ENCODE measurements at places on chromosomes 7 and 10.
A peak's percentile ranks its signal among the peaks of the same experiment; 100 is the strongest.

GRCh38 chr7:19464241-19464640, 244.6 kb downstream of the POLR1F start:
- H3K27ac ChIP-seq = no peak overlapping the region
- no peaks in the 10 kb centered on the region for H3K4me1 ChIP-seq
- no peak overlapping the region for H3K4me3 ChIP-seq
- no peak for DNase-seq

GRCh38 chr7:110283056-110283455, 807.9 kb upstream of the LRRN3 start:
- H3K4me1 ChIP-seq = no peaks in the 10 kb centered on the region
- H3K27ac ChIP-seq = no peak overlapping the region
- DNase-seq = no peak

DNA sequence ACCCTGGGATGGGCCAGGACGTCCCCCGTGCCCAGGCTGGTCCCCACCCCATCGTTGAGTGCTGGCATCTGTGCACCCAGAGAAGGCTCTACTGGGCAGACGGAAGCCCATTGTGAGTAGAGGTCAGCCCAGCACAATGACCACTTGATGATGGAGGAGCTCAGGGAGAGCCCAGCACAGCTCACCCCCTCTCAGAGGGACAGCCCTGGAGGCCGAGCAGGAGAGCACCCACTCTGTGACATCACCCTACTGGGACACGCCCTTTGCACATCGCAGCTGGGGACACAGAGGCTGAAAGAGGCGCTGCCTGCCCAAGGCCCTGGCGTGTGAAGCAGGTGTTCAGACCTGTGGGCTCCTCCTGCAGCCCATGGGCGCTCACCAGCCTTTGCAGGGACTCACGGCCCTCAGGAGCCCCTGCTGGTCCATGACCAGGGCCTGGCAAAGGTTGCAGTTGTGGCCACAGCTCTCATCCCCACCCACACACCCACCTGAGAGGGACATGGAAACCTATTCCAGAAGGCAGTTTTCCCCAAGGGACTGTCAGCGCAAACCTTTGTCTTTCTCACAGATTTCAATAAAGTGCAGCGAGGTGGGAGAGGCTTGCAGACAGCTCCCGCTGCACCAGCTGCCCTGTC, 67.2 kb upstream of the PPP2R2D start:
- H3K27ac ChIP-seq = no peak overlapping the region
- DNase-seq = no peak
- H3K4me3 ChIP-seq = no peak overlapping the region
- H3K4me1 ChIP-seq = no peaks in the 10 kb centered on the region

DNA sequence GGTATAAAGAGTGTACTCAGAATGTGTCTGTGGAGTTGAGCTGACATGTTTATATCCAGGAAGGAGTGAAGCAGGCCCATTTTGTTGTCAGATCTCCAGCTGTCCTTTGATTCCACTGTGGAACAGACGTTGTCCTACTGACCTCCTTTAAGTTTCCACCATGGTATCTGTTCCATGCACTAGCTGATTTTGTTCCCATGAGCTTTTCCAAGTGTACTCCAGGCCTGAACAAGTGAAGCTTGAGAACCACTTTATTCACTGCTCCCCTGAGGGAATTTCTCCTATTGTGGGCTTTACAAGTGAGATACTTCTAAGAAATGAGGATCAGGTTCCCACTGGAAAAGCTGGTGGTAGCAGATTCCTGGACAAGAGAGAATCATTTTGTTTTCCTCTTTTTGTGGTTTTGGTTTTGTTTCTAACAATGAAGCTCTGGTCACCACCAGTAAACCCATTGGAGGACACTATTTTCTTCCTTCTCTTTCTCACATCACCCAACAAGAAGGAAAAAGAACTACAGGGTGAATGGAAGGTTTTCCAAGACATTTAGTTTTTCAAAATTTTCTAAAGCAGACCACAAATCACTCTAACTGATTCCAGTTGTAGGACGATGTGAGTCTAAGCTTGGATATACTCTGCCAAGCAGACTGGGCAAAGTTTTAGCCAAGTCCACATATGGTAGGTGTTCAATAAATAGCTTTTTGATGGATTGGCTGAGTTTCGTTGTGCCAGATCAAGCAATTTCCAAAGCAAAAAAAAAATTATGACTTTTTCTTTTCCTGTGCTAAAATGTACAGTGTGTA, 144.2 kb downstream of the JCAD start:
- no peak overlapping the region for H3K4me3 ChIP-seq
- H3K4me1 ChIP-seq = no peaks in the 10 kb centered on the region
- peaks cover 14% of the 10 kb centered on the region for H3K27me3 ChIP-seq

DNA sequence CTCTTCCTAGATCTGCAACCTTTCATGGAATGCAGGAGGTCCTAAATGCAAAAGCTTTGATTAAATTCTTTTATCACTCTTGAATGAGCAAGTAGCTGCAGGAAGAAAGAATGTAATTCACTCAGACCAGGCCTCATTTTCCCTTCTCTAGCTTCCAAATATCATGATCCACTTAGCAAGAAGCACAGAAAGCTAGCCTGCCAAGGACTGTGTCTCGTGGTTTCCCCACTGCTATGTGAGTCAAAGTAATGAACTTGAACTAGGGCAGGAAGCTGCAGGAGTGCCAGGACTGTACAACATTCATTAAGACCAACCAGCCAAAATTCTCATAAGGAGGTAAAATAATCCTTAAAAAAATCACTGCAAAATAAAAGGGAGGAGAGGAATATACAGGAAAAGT, 379.2 kb downstream of the CALN1 start:
- no peaks in the 10 kb centered on the region for H3K36me3 ChIP-seq
- no peaks in the 10 kb centered on the region for H3K4me1 ChIP-seq
- DNase-seq = no peak
- H3K4me3 ChIP-seq = no peak overlapping the region
- H3K27me3 ChIP-seq = no peaks in the 10 kb centered on the region
- H3K27ac ChIP-seq = no peak overlapping the region

DNA sequence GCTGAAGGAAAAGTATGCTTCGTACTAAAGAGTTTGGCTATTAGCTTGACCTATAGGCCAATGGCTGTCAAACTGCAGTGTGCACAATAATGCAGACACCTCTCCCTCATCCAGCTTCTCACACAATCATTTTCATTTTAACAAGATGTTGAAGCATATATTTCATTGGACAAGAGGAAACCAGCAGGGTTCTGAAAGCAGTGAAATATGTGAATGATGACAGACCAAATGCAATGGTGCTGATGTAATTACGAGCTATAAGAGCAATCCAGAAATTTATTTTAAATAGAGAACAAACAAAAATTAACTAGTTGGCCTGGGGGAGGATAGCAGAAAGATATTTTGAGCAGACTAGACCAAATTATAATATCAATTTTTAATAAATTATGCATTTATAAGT, 331.5 kb upstream of the AKR1E2 start:
- no peak overlapping the region for H3K27ac ChIP-seq
- peaks cover 18% of the 10 kb centered on the region for H3K27me3 ChIP-seq
- H3K36me3 ChIP-seq = no peaks in the 10 kb centered on the region
- no peak for DNase-seq

DNA sequence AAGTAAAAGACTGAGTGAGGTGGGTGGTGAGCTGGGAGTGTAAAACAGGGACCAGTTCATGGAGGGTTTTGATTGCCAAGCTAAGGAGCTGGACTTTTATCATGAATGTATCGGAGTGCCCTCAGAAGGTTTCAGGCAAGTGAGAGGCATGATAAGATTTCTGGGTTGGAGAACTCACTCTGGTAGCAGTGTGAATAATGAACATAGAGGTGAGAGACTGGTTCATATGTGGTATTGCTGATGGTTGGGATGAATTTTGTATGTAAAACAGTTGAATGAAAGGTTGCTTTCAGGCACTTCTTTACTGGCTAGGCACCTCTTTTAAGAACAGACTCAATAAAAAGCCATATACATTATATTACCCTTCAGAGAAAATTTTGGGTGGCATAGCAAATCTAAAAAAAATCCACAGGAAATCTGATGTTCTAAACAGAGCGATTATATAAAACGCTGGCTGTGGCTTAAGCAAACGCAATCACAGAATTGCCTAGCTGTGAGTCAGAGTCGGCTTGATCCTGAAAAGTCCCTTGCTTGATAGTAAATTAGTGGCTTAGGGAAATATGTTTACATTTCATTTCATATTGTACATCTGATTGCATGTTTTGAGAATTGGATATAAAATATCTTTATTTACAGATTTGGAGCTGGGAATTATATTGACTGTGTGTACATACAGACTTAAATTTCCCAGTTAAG, 92.9 kb upstream of the HDAC9 start:
- no peak overlapping the region for H3K27ac ChIP-seq
- H3K4me3 ChIP-seq = no peak overlapping the region
- no peaks in the 10 kb centered on the region for H3K36me3 ChIP-seq
- H3K4me1 ChIP-seq = no peaks in the 10 kb centered on the region

DNA sequence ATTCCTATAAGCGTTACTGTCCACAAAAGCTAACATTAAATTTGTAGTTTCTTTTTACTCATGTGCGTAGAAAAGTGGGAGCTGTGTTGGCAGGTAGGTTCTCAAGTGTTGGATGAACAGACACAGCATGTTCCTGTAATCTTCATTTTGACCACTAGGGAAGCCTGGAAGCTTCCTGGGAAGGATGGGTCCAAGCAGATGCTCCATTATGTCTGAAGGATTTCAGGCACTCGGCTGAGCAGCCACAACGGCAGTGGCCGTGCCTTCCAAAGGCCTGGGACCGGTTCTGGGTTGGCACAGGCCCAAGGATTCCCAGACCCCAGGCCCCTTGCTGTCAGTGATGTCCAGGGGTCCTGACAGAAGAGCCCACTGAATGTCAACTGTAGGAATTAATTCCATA, 386.3 kb downstream of the TNS3 start:
- no peaks in the 10 kb centered on the region for H3K4me1 ChIP-seq
- no peak for DNase-seq
- H3K4me3 ChIP-seq = no peak overlapping the region
- H3K27me3 ChIP-seq = no peaks in the 10 kb centered on the region
- no peak overlapping the region for H3K27ac ChIP-seq

- H3K4me1 ChIP-seq = no peaks in the 10 kb centered on the region
- H3K27ac ChIP-seq = no peak overlapping the region
- no peaks in the 10 kb centered on the region for H3K27me3 ChIP-seq
Observed at GRCh38 chr10:91566115-91566514, 66.8 kb downstream of the PPP1R3C start.

DNA sequence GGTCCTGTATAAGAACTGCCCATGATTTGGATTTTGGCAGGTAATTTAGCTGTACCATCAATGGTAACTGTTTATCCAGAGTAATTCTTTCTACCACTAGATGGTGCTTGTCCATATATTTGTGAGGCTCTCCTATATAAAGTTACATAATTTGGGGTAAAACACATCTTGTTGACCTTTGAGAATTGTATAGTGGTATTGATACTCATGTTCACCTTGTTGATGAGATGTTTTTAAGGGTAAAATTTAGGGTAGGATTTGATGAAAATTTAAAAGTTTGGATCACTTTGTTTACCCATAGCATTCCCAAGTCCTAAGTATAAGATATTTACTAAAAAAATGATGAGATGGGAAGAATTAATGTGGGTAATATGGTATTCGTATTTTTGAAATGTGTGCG, 31.6 kb downstream of the ST7 start:
- no peak overlapping the region for H3K27ac ChIP-seq
- no peak overlapping the region for H3K4me3 ChIP-seq
- peaks cover 1% of the 10 kb centered on the region for H3K27me3 ChIP-seq
- H3K4me1 ChIP-seq = peaks cover 2% of the 10 kb centered on the region
- no peaks in the 10 kb centered on the region for H3K36me3 ChIP-seq

DNA sequence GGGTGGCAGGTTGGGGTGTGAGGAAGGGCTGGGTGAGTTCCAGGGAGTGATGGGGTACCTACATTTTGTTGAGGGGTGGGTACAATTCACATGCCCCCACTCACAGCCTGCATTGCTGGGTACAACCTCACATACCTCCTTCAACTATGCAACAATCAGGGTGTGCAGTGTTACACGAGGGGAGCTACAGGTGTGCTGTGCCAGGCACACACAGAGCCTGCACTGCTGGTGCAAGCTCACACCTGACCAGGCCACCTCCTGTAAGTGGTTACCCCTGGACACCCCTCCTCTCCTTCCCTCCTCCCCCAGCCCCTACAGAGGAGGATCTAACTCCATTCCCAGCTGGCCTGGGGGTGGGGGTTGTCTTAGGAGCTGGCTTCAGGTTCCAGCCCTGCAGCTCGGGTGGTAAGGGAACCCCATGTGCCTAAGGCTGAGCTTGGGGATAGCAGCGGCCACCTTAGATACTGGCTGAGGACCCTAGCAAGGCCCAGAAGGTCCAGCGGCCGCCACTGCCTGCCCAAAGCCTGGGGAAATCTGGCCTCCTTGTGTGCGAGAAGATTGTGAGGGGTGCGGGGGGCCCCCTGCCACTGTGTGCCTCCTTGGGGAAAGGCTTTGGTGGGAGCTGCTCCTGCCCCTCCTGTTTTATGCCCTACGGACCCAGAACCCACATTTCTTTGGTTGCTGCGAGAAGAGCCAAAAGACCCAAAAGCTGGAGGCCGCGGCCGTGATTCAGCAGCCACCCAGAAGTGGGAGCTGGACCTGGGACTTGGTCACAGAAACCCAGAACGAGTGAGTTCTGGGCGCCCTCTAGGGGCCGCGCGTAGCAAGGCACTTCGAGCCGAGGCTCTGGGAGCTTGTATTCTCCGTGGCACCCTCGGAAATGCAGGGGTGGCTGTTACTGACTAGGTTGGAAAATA, 10.8 kb downstream of the TLX1 start:
- peaks cover 86% of the 10 kb centered on the region for H3K27me3 ChIP-seq
- H3K4me1 ChIP-seq = peaks cover 6% of the 10 kb centered on the region
- H3K36me3 ChIP-seq = no peaks in the 10 kb centered on the region
- no peak overlapping the region for H3K4me3 ChIP-seq
- DNase-seq = peak; percentile 66
- no peak overlapping the region for H3K27ac ChIP-seq

GRCh38 chr10:32889631-32890212, 68.3 kb downstream of the ITGB1 start:
- no peak overlapping the region for H3K27ac ChIP-seq
- no peak overlapping the region for H3K4me3 ChIP-seq
- H3K27me3 ChIP-seq = no peaks in the 10 kb centered on the region
- peaks cover 4% of the 10 kb centered on the region for H3K4me1 ChIP-seq
- no peak for DNase-seq

DNA sequence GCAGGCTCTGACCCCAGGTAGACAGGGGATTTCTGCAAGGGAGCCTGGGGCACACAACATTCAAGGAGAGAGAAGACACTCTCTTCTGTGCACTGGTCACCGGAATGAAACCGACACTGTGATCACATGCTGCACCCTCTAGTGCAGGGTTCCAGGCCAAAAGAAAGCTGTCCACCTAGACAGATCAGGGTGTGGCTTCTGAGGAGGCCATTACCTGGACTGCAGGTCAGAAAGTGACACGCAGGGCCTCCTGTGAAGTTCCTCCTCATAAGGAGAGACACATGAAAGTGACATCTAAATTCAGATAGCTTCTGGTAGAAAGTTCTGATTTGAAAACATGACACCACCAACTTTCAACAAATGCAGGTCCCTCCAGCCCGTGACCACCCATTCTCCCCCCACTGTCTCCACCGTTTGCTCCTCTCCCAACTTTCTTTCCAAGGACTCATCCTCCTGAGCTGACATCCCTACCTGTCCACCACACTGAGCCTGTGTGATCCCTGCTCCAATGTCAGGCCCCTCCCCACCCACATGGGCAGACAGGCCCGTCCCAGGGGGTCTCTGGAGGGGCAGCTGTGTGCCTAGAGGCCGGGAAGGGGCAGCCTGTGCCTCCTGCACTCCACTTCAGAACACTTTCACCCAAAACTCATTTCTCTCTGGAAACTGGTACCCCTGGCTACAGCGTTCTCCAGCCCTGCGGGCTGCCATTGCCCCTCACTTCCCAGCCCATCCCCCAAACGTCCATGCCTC, 198.0 kb downstream of the TNS3 start:
- H3K4me1 ChIP-seq = no peaks in the 10 kb centered on the region
- H3K27ac ChIP-seq = no peak overlapping the region
- H3K27me3 ChIP-seq = peaks cover 2% of the 10 kb centered on the region
- no peaks in the 10 kb centered on the region for H3K36me3 ChIP-seq

- H3K27ac ChIP-seq = no peak overlapping the region
- DNase-seq = no peak
- H3K36me3 ChIP-seq = no peaks in the 10 kb centered on the region
- H3K27me3 ChIP-seq = no peaks in the 10 kb centered on the region
Observed at GRCh38 chr10:125980521-125981035, 84.2 kb downstream of the FANK1 start.

Measured in activated T-helper 2 cell treated with anti-CD3 and anti-CD28 coated beads, Interferon-gamma antibody, Interleukin-2, Interleukin-4, amounts not matched to agents 10 μg/mL and 5 μg/mL and 100 μg/mL, durations not matched to agents 14 hours and 24 hours and 36 hours (primary cell).